ENCODE measurements at places on chromosomes 12 and 14.

DNA sequence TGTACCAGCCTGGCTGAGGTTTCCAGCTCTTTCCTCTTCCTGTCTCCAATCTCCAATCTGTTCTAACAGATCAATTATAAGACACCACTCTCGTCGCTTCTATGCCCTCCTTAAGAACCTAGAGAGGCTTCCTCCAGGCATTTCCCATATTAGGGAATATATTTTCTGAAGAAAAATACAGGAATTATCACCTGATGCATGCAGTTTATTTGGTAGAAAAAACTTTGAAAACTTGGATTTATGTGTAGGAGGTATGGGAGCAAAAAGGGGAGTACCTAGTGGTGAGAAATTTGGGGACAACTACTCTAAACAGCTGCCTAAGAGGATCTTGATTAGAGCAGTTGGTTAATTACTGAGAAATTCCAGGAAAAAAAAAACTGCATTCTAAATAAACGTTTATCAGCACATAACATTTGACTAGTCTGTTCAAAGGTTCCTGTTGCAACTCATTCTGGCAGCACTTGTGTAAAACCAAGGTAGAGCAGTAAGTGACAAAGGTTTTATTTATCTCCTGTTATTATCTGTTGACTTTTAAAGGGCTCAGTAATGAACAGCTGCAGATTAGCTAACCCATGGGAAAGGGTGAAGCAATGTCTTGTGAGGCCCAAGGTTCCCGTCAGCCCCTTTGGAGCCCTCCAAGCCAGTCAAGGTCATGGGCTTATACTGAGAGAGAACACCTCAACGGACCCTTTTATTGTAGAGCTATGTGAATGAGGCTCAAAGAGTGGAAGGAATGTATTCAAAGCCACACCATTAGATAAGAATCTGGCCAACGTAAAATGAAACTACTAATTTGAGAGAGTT is 36.4 kb upstream of the NR1H4 start:
- no peak for DNase-seq

DNA sequence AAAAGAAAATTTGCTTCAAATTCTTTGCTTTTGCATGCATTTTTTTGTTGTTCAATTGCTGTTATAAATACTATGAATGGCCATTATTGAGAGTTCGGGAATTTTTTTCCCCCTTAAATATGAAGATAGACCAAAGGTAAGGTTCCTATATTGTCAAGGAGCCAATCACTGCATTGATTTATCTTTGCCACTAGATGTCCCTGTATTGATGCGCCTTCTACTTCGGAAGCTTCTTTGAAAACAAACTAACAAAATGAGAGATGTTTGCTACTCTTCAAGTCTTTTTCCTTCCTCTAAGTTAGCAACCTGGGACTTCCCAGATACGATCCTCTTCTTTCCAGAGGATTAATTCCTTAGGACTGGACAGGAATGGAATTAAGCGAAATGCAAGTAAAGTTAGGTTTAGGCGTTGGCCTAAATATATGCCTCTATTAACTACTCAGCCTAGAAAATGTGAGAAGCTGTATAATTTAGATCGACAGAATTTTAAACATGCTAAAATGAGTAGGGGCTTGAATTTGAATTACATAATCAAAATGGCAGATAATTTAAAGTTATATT is 318.1 kb downstream of the AEBP2 start:
- no peak for DNase-seq

DNA sequence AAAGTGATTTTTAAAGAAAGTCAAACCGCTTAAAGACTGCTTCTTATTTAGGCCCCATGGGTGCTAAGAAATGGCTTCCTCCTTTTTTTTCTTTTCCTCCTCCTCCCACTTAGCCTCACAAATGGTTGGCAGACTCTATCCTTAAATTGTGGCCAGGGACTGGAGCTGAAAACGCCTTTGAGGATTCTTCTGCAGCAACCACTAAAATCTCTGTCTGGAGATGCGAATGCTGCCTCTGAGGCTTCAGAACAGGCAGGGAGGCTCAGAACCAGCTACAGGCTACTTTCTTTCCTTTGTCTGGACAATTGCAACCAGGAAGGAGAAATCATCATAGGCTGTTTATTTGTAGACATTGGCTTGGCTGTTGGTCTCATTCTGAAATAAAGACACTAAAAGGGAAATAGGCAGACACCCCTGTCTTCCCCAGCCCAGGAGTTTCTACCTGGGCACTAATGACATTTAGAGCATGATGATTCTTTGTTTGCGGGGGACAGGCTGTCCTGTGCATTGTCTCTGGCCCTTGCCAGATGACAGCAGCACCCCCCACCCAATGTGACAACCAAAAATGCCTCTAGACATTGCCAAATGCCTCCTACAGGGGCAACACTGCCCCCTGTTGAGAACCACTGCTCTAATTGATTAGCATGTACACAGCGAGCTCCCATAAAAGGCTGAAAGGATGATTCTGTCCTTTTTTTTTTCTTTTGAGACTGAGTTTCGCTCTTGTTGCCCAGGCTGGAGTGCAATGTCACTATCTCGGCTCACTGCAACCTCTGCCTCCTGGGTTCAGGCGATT is 50.3 kb downstream of the MAP1LC3B2 start:
- DNase-seq: peak; percentile 61

- DNase-seq: no peak
Observed at GRCh38 chr12:66065150-66065549, 65.4 kb downstream of the LLPH start.

GRCh38 chr12:112430929-112431328 is 12.2 kb downstream of the PTPN11 start:
- DNase-seq: peak; percentile 62

DNA sequence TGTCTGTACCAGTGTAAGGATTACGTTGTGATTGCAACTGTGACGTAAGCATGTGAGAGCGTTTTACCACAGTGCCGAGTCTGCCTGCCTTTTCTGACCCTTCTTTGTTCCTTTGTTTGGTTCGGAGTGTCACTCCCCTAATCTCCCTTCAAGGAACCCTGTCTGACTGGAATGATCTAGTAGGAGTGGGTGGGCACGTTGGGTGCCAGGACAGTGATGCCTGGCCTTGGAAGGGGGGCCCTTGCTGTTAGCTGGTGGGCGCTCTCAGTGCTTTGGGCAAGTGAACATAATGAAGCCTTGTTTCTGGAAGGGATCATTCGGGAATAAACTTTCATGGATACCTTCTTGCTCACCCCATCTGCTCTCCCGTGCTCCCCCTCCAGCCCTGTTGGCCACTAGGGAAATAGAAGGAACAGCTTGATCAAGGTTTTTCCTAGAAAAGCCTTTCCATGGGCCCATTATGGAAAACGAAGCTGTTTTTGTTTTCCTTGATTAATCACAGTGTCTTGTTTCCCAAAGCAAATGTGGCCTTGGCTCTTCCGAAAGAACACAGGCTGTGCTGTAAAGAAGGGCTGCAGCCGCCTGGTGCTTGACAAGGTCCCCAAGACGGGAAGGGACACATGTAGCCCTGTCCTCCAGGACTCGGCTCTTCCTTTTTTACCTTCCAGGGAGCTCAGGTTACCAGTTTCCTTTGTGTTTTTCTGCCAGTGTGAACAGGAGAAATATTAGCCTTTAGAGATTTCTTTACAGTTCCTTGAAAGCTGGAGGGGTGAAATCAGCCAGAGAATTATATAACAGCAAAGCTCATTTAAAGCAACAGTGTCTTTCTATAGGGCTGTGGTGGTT is 215.5 kb downstream of the CRADD start:
- no peak for DNase-seq

DNA sequence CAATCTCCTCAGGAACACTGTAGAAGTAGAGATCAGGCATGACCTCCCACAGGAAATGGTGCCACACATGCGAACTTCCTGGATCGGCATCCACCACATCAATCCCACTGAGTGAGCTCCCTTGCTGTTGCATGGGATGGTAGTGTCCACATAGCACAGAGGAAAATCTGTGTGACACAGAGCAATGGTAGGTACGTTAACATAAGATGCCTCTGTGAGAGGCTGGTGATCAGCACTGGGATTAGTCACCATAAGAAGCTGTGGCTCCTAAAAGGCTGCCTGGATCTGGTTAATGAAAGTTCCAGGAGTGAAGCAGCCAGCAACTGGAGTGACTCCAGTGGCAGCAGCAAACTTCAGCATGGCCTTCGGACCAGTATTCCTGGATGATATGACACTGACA is 21.8 kb downstream of the WDHD1 start:
- no peak for DNase-seq

DNA sequence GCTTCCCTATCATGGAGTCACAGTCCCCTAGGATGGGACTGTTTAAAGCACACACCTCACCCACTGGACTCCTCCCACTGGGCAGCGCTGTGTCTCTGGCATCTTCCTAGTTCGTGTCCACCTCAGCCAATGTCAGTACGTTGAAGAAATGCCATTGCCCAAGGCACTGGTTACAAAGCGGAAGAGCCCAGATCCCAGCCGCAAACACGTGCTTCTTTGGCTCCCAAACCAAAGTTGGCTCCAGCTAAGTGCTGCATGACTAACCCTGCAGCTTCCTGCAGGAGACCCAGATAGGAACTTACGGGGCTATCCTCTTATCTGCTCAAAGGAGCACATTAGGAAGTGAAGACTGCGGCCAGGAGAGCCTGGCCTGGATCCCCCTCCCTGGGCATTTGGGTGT is 9.3 kb downstream of the SYNE3 start:
- DNase-seq: no peak

- no peak for DNase-seq
Observed at GRCh38 chr12:599756-600155, 63.5 kb downstream of the NINJ2 start.

DNA sequence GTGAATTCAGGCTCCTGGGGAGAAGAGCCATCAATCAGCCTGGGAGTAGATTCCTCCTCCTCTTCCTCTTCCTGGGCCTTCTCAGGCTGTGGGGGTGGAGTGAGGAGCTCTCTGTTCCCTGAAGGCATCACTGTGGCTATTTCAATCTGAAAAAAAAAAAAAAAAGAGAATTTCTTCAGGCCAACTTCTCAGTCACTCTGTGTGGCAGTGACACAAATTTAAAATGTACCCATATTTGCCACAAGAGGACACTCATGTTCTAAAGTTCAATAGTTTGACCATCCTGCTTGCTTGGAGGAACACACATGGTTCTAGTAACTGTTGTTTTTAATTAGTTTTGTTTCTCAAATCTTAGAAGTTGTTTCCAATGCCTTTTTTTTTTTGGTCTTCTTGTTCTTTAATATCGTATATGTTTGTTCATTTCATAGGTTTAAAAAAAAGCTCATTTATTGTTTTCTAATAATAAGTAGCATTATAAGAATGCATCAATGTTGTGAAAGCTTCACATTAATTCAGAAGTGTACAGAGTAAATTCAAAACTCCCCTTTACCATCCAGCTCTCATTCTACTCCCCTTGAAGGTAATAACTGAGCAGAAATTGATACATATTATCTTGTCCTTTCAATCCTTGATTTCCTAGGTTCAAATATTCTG is 23.3 kb upstream of the CCER1 start:
- no peak for DNase-seq

DNA sequence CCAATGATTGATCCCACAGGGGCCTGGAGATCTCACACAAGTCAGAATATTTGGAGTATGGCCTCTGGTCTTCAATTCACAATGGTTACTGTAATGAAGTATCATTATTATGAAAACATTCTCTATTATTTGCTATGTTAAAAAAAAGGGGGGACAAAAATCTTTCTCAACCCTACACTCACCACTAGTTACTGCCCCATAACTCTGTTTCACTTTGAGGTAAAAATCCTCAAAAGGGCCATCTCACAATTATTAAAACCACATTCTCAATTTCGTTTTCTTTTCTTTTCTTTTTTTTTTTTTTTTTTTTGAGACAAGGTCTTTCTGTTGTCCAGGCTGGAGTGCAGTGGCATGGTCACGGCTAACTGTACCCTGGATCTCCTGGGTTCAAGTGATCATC is 59.6 kb upstream of the KCNC2 start:
- no peak for DNase-seq

GRCh38 chr14:71606064-71606463 is 326.2 kb upstream of the RGS6 start:
- no peak for DNase-seq

DNA sequence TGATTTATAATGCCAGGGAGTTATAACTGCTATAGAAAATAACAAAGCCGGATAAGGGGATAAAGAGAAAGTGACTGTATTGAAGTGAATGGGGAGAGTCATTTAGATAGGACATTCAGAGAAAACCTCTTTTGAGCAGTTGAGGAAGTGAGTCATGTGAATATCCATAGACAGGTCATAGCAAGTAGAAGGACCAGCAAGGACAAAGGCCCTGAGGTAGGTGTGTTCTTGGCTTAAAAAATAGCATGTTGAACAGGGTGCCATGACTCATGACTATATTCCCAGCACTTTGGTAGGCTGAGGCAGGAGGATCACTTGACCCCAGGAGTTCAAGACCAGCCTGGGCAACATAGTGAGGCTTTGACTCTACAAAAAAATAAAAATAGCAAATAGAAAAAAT is 51.5 kb upstream of the RAP1B start:
- peak; percentile 28 for DNase-seq
